ENCODE measurements at places on chromosomes 5 and 9.
A peak's percentile ranks its signal among the peaks of the same experiment; 100 is the strongest.

DNA sequence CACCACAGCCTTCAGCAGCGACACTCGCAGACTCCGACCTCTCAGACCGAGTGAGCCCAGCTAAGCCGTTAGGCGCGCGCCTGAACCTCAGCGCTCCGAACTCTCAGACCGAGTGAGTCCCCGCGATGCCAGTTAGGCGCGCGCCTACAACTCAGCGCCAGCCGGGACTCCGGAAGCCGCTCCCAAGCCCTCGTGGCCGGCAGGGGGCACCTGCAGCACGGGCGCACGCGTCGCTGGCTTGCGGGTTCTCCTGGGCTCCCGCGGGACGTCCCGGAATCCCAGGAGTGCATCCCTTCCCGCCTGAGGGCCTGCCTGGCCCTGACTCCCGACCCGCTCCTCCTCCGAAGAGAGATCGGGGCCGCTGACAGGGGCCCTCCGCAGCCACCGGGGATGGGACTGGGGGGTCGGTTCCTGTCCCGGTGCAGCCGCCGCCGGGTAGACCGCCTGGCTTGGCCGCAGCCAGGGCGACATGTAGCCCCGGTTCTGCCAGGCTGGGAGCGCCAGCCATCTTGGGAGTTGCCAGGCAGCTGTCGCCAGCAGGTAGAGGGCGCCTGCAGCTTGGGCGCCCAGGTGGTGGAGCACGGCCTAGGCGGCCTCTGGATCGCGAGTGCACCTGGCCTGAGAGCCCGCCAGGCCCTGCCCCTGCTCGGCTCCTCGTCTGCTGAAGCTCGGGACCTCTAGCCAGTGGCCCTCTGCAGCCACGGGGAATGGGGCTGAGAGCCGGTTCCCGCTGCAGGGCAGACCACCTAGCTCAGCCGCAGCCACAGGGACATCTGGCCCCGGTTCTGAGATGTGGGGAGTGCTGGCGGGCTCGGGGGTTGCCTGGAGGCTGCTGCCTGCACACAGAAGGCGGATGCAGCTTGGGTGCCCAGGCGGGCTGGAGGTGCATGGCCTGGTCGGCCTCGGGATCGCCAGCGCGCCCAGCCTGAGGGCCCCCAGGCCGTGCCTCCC lies at the start of gene ANKRD18A:
Gene ANKRD18A (minus strand): TSS at position 114 of the 951 bp plus-strand sequence. CDS start 311 bp downstream, outside the sequence.
- DNase-seq = no peak

- no peak for DNase-seq
Observed at GRCh38 chr5:13003457-13003856, 941.0 kb downstream of the DNAH5 start.

DNA sequence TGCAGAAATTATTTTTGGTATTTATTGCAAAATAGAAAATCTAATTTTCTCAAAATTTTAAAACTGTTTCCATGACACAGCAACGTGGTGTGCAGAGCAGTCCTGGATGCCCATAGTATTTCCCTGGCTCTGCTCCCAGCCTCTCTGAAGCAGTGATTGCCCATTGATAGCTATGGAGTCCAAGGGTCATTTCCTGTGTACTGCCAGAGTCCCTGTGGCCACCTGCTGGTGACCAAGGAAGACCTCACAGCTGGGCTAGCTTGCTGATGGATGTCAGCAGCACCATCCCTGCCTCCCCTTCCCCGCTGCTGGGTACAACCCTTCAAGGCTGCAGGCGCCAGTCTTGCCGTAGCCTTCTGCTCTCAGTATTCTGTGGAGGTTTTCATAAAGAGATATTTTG lies 184.1 kb downstream of the DIRAS2 start:
- no peak for DNase-seq

DNA sequence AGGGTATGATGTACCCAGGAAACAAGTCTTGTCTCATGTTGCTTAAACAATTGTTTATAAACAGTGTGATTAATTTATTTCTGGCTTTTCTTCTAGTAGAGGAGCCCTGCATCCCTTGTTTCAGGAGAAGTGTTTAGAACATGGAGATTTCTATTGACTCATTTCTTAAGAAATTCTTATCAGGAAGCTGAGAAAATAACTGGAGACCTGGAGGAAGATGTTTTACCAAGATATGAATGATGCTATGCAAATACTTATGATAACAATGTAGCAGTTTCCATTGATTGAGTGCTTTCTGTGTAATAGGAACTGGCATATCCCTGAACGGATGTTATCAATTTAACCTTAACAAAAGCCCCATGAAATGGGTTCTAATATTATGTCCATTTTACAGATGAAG lies 108.6 kb downstream of the FBXO38 start:
- DNase-seq = no peak

- no peak for DNase-seq
Observed at GRCh38 chr9:114473447-114473801, 31.8 kb downstream of the WHRN start.

DNA sequence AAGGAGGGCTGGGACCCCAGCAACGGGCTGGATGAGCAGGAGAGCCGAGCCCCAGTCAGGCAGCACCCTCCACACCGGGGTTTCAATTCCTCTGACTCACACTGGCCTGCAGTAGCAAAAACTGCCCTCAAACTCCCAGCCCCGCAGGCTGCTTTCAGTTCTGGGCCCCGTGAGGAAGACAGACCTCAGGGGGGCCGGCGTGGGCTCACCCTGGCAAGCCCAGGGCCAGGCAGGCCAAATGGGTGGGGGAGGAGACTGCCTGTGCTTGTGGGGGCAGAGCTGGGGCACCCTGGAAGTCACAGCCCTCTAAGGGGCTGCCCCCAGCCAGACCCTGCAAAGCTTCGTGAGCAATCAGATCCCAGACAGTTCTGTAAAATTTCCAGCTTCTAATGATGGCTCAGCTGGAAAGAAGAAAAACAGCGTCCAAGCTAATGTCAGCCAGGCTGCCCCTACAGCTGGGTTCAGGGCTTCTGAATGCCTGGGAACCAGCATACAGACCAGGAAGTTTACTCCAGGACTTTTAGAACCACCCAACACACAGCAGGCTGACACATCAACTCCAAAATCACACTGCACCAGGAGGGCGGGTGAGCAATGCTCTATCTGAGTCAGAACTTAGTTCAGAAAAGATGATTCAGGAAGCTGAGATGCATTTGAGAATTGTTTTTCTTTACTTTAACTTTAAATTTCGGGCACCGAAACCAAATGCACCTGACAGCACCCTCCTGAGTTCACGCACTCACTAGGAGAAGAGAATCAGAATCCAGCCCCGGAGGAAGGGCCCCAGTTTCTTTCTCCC lies 34.7 kb downstream of the LPCAT1 start:
- peak; percentile 82 for DNase-seq

GRCh38 chr9:137161558-137162486 lies 8.0 kb downstream of the LRRC26 start:
- no peak for DNase-seq

DNA sequence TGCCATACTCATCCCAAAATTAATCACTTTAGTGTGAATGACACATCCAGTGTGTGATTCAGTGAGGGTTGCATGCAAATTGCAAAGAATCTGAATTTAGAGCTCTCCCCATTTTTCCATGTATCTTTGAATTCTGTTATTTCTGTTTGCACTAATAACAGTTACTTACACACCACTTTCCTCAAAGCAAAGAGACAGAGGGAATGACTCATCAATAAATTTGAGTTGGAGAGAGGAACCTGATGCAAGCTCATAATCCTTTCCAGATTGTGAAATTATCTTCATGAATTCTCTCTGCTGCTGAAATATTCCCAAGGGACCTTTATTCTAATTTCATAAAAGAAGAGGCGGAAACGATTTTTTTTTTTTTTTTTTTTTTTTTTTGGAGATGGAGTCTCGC lies 204.8 kb downstream of the CDH9 start:
- DNase-seq = no peak

- no peak for DNase-seq
Observed at GRCh38 chr9:15498246-15498995, 12.3 kb downstream of the PSIP1 start.

DNA sequence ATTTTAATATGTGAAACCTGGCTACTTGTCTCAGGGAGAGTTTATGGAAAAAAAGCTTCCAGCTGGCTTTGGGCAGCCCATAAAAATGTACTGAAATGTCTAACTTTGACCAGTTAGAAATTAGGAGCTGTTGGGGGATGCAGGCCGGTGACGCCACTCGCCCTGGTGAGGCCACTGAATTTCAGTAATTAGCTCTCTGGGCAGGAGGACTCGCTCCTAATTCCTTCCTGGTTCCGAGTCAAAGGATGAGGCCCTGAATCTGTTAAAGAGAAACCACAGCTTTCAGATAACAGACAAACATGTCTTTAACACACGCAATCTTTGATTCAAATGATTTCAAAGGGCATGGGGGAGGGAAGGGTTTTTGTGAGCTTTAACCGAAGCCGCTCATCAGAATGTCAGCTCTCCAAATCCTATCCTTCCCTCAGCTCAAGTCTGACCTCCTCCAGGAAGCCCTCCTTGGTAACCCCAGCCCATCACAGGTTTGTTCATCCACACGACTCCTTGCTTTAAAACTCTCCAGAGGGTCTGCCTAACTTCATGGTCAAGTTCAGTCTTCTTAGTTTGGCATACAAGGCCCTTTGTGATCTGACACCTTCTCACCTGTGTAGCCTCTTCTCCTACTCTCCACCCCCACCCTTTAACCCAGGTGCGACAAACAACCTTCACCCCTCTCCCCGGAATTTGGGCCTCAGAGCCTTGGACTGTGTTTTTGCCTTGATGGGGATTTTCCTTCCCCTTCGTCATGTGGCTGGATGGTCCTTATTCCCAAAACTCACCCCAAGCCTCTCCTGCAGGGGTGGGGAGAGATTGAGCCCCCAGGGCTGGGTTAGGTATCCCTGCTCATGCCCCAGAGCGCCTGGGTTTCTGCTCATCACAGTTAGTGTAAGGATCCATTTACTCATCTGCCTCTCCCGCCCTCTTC lies 13.6 kb upstream of the PHF19 start:
- DNase-seq = no peak

GRCh38 chr5:52841114-52841513 lies 53.4 kb downstream of the ITGA1 start:
- no peak for DNase-seq

DNA sequence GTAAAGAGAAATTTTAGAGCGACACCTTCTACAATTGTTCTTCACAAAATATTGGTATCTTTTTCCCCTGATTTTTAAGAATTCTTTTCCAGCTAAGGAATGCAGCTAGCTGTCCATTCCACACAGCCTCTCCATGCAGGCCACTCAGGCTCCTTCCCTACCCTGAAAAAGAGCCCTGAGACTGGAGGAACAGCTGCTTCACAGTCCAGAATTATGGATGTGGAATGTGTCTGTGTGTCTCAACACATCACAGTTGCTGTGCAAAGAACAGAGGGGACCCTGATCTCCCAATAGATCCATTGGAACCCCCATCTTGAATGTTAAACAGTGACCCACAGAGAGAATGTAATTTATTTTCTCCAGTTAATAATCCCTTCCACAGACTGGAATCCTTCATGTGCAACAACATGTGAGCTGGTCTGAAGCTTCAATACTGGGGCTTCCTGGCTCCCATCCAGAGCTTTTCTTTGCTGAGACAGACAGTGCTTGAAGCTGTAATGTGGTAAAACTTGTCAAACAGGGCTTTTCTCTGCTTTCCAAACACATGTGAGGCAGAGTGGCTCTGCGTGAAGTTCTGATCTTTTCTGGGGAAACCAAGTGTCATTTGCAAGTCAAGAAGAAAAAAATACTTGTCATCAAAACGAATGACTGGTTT lies 53.3 kb upstream of the SMC5 start:
- no peak for DNase-seq

DNA sequence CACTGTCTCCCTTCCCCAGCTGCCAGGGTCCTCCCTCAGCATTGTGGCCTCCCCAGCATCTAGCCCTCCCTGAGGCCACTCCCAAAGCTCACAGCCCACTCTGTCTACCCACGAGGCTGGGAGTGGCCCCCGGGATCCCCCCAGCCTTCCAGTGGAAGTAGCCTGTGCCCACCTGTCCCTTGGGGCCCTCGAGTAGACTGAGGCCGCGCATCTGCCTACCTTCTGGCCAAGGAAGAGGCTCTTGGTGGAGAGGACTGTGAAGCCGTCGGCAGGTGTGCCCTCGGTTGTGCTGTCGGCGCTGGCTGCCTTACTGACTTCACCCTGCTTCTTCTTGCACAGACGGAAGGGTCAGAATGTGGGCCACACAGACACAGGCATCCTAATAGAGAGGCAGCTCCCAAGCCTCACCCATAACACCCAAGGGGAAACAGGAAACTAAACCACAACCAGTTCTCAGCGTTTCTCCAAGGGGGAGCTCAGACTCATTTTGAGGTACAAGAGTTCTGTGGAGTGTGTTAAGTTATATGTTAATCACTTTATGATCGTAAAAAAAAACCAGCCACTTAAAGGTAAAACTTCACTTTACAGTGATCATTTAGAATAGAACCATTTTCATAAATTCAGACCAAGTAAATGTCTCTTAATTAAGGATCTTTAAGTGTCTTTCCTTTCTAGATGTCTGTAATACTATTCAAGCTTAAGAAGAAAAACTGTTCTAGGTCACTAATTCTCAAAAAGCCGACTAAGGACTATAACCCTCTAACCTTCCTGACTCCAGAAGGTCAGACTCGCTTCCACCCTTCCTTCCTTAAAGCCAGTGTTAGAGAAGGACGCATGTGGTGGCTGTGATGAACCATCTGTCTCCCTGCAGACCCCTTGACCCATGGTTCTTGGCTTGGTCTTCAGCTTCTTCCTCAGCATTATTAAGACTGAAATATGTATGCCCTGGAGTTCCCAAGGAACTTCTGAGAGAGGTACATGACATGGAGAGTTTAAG lies 38.5 kb downstream of the MACROH2A1 start:
- no peak for DNase-seq

DNA sequence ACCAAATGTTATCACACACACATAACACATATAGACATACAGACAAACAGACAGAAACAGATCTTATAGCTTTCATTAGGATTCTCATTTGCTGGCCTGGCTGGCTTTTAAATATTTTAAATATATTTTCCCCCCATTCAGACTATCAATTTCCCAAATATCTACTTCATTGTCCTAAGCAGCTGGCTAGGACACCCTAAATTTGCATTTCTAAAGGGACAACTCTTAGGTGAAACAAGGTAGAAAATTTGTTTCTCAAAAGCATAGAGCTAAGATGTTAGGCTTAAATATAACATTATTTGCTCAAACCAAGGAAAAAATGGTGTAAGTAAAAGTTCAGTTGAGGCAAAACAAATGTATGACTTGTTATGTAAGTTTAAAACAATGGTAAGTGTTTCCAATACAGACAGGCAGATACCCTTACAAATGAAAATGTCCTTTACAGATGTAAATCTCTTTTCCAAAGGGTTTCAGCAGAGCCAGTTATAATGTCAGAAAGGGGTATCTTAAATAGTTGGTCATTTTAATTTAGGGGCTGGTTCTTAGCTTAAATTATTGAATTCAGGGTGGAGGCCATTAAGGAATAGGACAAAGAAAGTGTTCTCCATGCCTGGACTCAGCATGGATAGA lies 522.8 kb downstream of the DMRTA1 start:
- DNase-seq = no peak

GRCh38 chr5:135881819-135882218 lies 13.8 kb downstream of the IL9 start:
- no peak for DNase-seq

DNA sequence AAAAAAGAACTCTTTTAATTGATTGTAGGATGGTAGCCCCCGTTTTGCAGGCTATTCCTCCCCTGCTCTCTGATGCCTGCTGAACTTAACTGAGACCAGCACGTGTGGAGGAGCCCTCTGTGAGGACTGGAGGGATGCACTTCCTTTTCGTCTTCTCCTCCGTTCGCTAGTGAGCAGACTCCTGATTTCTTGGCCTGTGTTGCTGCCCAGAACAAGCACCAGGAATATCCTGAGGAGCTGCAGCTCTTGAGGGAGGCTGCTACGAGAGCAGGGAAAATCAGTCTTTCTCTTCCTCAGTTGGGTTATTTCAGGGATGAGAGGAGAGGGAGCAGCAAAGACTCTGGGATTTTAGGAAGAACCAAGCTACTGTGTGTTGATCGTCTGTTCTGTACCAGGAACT lies 74.7 kb downstream of the ARHGAP26 start:
- DNase-seq = no peak

All from brain pericyte (primary cell).